ENCODE measurements at places on chromosomes 3 and 15. TPM values are rescaled to one million over a fixed set of nuclear protein-coding genes. Genes with fewer than 3 reads are reported as not detected.
A peak's percentile ranks its signal among the peaks of the same experiment; 100 is the strongest.

- H3K27me3 ChIP-seq: no peaks in the 10 kb centered on the region
- no peak overlapping the region for H3K27ac ChIP-seq
- H3K4me3 ChIP-seq: no peak overlapping the region
- H3K4me1 ChIP-seq: peaks cover 7% of the 10 kb centered on the region
- H3K36me3 ChIP-seq: no peaks in the 10 kb centered on the region
- no peak for DNase-seq
Measured at GRCh38 chr15:69691307-69692015, 238.8 kb downstream of the RPLP1 start.

DNA sequence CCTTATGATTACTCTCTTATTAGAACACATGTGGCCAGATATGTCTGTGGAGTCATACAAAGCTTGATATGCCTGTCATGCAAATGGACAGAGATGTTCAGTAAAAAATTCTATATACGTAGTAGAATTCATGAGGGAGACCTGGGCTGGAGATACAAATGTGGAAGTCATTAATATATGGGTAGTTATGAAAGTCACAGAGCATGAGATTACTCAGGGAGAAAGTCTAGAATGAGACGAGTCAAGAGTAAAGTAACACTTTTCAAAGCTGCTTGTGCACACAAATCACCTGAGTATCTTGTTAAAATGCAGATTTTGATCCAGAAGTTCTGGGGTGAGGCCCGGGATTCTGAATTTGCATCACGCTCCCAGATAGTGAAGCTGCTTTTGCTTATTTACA is 28.4 kb downstream of the OXSM start:
- no peaks in the 10 kb centered on the region for H3K36me3 ChIP-seq
- no peak overlapping the region for H3K27ac ChIP-seq
- H3K4me1 ChIP-seq: no peaks in the 10 kb centered on the region
- H3K27me3 ChIP-seq: no peaks in the 10 kb centered on the region

DNA sequence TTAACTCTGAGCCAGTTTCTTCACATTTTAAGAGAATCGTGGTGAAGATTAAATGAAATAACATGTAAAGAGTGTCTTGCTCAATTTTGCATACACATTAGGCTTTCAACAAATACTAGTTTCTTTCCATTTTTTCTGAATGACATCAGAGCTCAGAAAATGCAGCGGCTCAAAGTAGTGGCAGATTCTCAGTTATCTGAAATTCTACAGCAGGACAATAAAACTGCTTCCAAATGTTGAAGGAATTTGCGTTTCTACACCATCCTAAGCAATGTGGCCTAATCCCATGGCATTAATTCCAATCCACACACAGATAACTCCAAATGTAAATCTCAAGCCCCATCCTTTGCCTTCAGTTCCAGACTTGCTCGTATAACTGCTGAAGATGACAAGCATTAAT is 115.8 kb downstream of the PLCH1 start:
- H3K36me3 ChIP-seq: no peaks in the 10 kb centered on the region
- no peak overlapping the region for H3K27ac ChIP-seq
- no peak for DNase-seq
- H3K4me3 ChIP-seq: no peak overlapping the region

FHIT gene
- 21.3 TPM for total RNA-seq

GRCh38 chr3:1131166-1131565 is 38.3 kb downstream of the CNTN6 start:
- no peak for DNase-seq
- no peak overlapping the region for H3K27ac ChIP-seq
- H3K36me3 ChIP-seq: no peaks in the 10 kb centered on the region
- no peaks in the 10 kb centered on the region for H3K4me1 ChIP-seq

SLC24A5 gene
- total RNA-seq: not detected

ARHGAP11A gene
- 8.5 TPM for total RNA-seq

DNA sequence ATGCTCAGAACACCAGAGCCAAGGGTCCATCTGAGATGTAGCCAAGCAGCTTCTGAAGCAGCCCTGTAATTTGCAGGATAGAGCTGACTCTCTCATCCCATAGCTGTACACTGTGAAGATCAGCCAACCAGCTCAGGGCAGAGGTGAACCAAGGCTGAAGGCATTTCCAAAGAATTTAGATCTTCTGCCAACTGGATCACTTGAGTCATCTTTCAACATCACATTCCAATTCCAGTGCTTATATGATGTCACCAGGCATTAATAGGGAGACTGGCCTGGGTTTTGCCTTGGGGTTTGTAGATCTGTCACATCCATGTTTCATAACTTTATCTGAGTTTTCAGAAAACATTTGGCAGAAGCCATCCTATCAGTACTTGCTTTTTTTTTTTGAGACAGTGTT is 98.2 kb downstream of the NR2F2 start:
- no peaks in the 10 kb centered on the region for H3K27me3 ChIP-seq
- H3K27ac ChIP-seq: no peak overlapping the region
- H3K36me3 ChIP-seq: no peaks in the 10 kb centered on the region
- H3K4me1 ChIP-seq: peaks cover 4% of the 10 kb centered on the region

DNA sequence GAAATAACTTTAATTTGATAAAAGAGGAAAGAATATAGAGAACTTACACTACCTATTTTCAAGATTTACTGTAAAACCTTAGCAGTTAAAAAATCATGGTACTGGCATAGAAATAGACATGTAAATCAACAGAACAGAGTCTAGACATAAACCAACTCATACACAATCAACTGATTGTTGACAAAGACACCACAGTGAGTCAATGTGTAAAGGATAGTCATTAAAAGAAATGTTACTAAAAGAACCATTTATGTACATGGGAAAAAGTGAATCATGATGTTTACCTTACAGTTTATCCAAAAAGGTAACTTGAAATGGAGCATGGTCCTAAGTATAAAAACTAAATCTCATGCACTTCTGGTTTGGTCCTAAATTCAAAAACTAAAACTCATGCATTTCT is 847.4 kb downstream of the IGSF11 start:
- no peaks in the 10 kb centered on the region for H3K4me1 ChIP-seq
- H3K27ac ChIP-seq: no peak overlapping the region
- H3K4me3 ChIP-seq: no peak overlapping the region
- DNase-seq: no peak
- H3K27me3 ChIP-seq: no peaks in the 10 kb centered on the region
- no peaks in the 10 kb centered on the region for H3K36me3 ChIP-seq

GRCh38 chr3:139477710-139478640 is 1.7 kb upstream of the RBP2 start:
- DNase-seq: no peak
- H3K27ac ChIP-seq: no peak overlapping the region
- no peaks in the 10 kb centered on the region for H3K4me1 ChIP-seq
- H3K36me3 ChIP-seq: no peaks in the 10 kb centered on the region
- H3K4me3 ChIP-seq: no peak overlapping the region

DNA sequence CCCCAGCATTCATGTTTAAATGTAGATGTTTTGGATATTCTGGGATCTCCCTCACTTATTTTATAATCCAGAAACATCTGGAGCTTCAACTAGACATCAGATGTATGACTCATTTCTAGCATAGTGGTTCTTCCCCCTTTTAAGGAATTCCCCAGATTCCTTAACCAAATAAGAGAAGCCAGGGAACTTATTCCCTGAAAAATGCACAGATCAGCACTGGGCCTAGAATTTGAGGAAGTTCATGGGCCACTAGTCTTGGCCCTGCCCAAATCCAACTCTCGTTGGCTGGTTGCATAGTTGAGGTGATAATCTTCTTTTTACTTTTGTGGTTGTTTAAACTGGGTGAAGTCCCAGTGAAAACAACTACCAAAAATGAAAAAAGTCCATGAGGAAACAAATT is 20.4 kb downstream of the RARRES1 start:
- H3K27me3 ChIP-seq: no peaks in the 10 kb centered on the region
- H3K36me3 ChIP-seq: peaks cover 11% of the 10 kb centered on the region
- no peak overlapping the region for H3K4me3 ChIP-seq

GRCh38 chr3:183870563-183870962 is 14.1 kb downstream of the PARL start:
- no peaks in the 10 kb centered on the region for H3K27me3 ChIP-seq
- H3K4me3 ChIP-seq: no peak overlapping the region
- no peaks in the 10 kb centered on the region for H3K4me1 ChIP-seq
- no peak overlapping the region for H3K27ac ChIP-seq

- H3K27me3 ChIP-seq: no peaks in the 10 kb centered on the region
- H3K4me1 ChIP-seq: no peaks in the 10 kb centered on the region
- H3K4me3 ChIP-seq: no peak overlapping the region
- DNase-seq: no peak
- no peak overlapping the region for H3K27ac ChIP-seq
Measured at GRCh38 chr3:127606981-127607595, 8.9 kb downstream of the MCM2 start.

SLC22A13 gene
- total RNA-seq: 0.64 TPM

GRCh38 chr15:68389041-68389930 is 42.7 kb downstream of the ITGA11 start:
- peaks cover 4% of the 10 kb centered on the region for H3K27me3 ChIP-seq
- H3K4me1 ChIP-seq: no peaks in the 10 kb centered on the region
- H3K27ac ChIP-seq: no peak overlapping the region
- H3K36me3 ChIP-seq: no peaks in the 10 kb centered on the region
- DNase-seq: no peak

RABL3 gene
- 13.2 TPM for total RNA-seq

DNA sequence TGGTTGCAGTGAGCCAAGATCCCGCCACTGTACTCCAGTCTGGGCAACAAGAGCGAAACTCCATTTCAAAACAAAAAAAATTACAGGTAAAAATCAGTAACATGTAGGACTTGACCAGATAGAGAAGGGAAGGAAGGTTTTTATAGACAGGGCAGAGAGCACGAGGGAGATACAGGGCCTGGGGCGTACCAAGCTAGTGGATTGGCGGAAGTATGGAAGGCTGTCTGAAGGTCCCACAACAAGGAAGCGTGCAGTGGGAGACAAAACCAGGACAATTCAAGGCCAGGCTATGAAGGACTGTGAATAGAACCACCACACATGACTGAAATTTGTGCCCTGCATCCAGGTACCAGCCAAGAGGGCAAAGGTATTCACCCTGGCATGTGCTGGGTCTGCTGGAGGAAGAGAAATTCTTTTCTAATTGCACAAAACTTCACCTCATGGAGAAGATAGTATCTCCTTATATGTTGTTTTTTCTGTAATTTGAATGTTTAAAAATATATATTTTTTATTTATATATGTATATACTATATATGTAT is 33.0 kb upstream of the BCL2A1 start:
- no peak overlapping the region for H3K4me3 ChIP-seq
- no peaks in the 10 kb centered on the region for H3K27me3 ChIP-seq
- no peaks in the 10 kb centered on the region for H3K4me1 ChIP-seq
- no peak overlapping the region for H3K27ac ChIP-seq

- no peaks in the 10 kb centered on the region for H3K36me3 ChIP-seq
- DNase-seq: no peak
- H3K4me1 ChIP-seq: no peaks in the 10 kb centered on the region
- no peak overlapping the region for H3K4me3 ChIP-seq
Measured at GRCh38 chr3:41329881-41330280, 130.6 kb downstream of the CTNNB1 start.

DNA sequence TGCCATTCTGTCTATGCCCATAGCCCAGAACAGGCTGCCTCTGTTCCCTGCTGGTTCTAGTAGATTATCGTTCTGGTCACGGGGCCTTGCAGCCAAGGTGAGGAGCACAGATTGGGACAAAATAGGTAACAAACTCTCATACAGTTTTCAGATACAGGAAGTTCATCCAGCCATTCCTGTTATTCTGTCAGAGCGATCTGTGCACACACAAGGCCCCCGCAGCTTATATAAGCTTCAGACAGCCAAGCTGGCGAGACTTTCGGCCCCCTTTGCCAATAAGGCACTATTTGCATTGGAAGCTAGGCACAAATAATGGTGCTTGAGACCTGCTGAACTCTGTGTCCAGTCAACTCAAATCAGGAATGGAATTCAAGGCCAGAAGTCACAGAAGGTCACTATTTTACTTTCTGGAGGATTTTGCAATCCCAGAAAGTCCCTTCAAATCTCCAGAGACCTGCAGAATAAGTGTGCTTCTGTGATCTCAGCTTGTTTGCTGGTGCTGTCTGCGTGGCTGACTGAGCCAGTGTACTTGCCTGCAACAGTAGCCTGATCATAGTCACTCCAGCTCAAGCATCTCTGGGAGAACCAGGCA is 69.4 kb downstream of the BFSP2 start:
- H3K27me3 ChIP-seq: no peaks in the 10 kb centered on the region
- H3K27ac ChIP-seq: peak overlapping the region; percentile 70
- no peaks in the 10 kb centered on the region for H3K36me3 ChIP-seq
- DNase-seq: no peak
- H3K4me3 ChIP-seq: no peak overlapping the region

DNA sequence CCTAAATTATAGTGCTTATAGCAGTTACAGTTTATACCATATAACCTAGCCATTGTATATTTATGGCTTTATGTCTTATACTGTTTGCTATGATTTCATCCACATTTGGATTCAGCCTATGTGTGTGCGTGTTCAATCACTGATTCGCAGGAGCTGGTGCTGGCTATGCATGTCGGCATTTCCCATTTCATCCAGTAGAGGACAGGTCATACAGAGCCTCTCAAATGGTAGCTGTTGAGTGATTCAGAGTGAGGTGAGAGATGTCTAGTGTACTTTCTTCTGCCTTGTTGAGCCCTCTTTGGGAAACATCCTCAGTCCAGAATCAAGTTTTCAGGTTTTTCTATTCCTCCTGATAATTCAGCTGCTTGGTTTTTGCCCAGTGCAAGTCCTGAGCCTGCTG is 76.1 kb downstream of the FRMD4B start:
- H3K4me3 ChIP-seq: no peak overlapping the region
- H3K27ac ChIP-seq: no peak overlapping the region
- no peak for DNase-seq
- peaks cover 5% of the 10 kb centered on the region for H3K4me1 ChIP-seq
- no peaks in the 10 kb centered on the region for H3K27me3 ChIP-seq
- H3K36me3 ChIP-seq: peaks cover 7% of the 10 kb centered on the region

SLC28A1 gene
- total RNA-seq: 0.06 TPM

GRCh38 chr3:172856795-172857742 is 106.5 kb downstream of the ECT2 start:
- H3K4me1 ChIP-seq: no peaks in the 10 kb centered on the region
- H3K27ac ChIP-seq: no peak overlapping the region
- no peaks in the 10 kb centered on the region for H3K27me3 ChIP-seq
- DNase-seq: peak; percentile 43

DNA sequence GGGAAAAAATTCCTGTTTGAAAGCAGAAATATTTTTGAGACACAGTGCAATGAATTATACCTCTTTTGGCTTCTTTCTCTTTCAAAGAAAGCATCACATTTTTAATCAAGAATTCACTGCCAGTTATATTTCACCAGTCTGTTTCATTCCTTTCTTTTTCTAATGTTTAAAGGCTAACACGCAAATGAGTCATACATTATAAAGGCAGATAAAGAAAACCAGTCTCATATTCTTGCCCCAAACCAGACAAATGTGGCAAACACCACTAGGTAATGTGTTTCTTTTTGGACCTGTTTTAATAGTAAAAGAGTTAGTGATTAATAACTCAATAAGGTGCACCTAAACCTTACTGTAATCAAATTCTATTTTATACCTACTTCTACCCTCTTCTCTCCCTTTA is 83.8 kb downstream of the PLOD2 start:
- no peak for DNase-seq
- H3K4me1 ChIP-seq: no peaks in the 10 kb centered on the region
- no peak overlapping the region for H3K27ac ChIP-seq
- no peaks in the 10 kb centered on the region for H3K27me3 ChIP-seq
- peaks cover 9% of the 10 kb centered on the region for H3K36me3 ChIP-seq

ZNF502 gene
- 3.8 TPM for total RNA-seq
